H1 (cell line): ENCODE measurements at places on chromosomes 5 and 9. TPM values are rescaled to one million over a fixed set of nuclear protein-coding genes. Genes with fewer than 3 reads are reported as not detected.

DNA sequence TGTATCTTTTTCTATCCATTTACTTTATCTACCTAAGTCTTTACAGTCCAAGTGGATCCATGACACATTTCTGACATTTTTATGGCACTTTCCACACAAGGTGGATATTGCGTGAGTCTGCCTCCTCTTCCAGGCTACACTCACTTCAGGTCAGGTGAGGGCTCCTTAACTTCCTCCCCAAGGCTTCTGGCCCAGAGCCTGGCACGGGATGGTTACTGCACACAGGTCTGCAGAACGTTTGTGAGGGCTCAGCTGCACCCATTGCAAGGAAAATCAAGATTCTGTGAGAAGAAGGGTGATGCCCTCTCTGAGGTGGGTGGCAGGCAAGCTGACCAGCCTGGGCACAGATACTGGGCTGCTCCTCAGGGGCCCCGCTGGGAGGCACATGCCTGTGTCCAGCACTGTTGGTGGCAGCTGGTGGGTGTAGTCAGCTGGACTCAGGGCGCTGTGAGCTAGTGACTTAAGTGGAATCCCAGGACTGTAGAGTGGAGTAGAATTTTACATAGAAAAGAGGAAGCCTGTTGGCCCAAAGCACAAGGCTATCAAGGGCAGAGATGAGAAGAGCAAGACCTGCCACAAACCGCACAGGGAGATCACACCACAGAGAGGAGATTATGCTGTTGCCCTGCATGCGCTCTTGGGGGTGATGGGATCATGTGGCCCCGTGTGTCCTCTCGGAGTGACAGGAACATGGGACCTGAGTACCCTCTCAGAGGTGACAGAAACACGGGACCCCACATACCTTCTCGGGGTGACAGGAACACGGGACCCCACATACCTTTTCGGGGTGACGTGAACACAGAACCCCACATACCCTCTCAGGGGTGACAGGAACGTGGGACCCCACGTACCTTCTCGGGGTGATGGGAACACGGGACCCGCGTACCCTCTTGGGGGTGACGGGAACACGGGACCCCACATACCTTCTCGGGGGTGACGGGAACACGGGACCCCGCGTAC is 21.3 kb downstream of the AHRR start:
- peaks cover 5% of the 10 kb centered on the region for H3K4me1 ChIP-seq
- no peak for DNase-seq
- no peaks in the 10 kb centered on the region for H3K36me3 ChIP-seq
- H3K27me3 ChIP-seq, result peaks cover 18% of the 10 kb centered on the region

DNA sequence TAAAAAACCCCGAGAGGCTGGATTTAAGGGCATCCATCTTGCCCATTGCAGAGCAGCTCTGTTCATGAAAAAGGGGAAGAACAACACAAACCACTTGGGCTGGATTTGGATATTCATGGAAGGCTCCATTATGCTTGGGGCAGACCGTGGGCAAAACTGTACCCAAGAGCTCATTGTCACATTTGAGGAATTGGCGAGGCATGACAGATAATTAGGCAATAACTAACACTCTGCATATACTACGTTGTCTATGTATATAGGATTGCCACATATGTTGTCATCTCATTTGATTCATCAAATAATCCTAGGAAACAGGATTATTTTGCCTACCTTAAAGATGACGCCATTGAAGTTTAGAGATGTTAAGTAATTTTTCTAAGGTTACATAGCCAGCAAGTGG is 255.4 kb downstream of the SMARCA2 start:
- no peak overlapping the region for H3K27ac ChIP-seq
- H3K27me3 ChIP-seq, result no peaks in the 10 kb centered on the region
- H3K36me3 ChIP-seq, result no peaks in the 10 kb centered on the region
- peaks cover 2% of the 10 kb centered on the region for H3K4me1 ChIP-seq

- H3K27me3 ChIP-seq, result no peaks in the 10 kb centered on the region
- H3K36me3 ChIP-seq, result no peaks in the 10 kb centered on the region
- no peak overlapping the region for H3K4me3 ChIP-seq
- no peak overlapping the region for H3K27ac ChIP-seq
- DNase-seq, result no peak
Observed at GRCh38 chr5:1247811-1248210, 22.6 kb downstream of the SLC6A18 start.

DNA sequence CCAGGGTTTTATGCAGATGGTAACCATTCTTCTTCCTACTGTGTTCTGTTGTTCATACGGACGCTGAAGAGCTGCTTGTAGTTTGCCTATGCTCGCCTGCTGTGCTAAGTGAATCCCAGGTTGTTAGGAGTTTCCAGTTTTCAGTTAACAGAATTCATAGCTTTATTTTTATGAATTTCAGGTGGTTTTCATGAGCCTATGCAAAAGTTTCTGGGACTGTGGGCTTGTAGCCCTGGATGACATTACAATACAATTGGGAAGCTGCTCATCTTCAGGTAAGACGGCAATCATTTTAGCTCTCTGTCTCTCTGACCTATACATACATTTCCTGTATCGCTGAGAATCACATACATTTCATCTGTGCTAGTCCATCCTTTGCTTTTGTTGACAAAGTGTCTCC is 90.3 kb upstream of the SMC5 start:
- no peaks in the 10 kb centered on the region for H3K4me1 ChIP-seq
- no peaks in the 10 kb centered on the region for H3K36me3 ChIP-seq
- H3K4me3 ChIP-seq, result no peak overlapping the region
- H3K27ac ChIP-seq, result no peak overlapping the region

AGXT2 gene
- not detected in 2 replicates for total RNA-seq

PCDHGA8 gene
- 1.4 and 1.7 TPM in 2 replicates for total RNA-seq

SMIM33 gene
- not detected in 2 replicates for total RNA-seq

DNA sequence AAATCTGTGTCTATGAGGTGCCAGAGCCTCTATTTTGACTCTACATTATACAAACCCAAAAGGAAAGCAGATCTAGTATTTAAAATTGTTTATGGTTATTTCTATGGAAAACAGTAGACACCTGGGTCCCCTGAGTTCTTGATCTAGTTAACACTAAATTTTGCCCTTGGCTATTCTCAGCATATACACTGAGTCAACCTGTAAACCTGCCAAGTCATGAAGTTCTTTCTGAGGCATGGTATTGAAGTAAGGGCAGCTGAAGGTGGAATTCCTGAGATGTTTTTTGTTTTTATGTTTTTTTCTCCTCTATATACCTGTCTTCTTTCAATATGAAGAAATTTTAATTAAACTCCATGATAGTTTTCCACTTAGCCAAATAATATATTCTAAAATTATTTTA is 120.2 kb downstream of the PDE4D start:
- no peak overlapping the region for H3K4me3 ChIP-seq
- DNase-seq, result no peak
- no peaks in the 10 kb centered on the region for H3K36me3 ChIP-seq
- H3K4me1 ChIP-seq, result peaks cover 1% of the 10 kb centered on the region; the same call in 1 of the 2 replicates
- peaks cover 6% of the 10 kb centered on the region for H3K27me3 ChIP-seq

LVRN gene
- 0.09 TPM in 1 of 2 replicates, not detected in the other for total RNA-seq

DNA sequence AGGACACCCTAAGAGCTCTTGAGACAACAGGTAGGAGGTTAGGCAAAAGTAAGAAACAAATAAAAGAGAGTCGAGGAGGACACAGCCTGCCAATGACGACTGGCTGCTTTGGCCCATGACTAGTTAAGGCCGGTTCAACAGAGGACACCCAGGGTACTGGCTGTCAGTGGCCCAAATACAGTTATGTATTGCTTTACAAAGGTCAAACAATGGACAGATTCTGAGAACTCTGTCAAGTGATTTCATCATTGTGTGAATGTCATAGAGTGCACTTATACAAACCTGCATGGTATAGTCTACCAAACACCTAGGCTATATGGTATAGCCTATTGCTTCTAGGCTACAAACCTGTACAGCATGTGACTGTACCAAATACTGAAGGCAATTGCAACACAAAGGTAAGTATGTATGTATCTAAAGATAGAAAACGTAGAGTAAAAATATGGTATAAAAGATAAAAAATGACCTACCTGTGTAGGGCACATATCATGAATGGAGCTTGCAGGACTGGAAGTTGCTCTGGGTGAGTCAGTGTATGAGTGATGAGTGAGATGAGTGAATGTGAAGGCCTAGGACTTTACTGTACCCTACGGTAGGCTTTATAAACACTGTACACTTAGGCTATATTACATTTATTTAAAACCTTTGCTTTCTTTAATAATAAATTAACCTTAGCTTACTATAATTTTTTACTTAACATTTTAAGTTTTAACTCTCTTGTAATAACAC is 6.5 kb upstream of the FAM81B start:
- no peak for DNase-seq
- H3K27me3 ChIP-seq, result no peaks in the 10 kb centered on the region
- no peaks in the 10 kb centered on the region for H3K4me1 ChIP-seq

SH3RF2 gene
- total RNA-seq, result 0.65 and 0.95 TPM in 2 replicates
